Stimulated activated CD4-positive, alpha-beta T cell treated with anti-CD3 and anti-CD28 coated beads, Interleukin-1b, Interleukin-23, amount 100 ng/mL, for 1 hour (primary cell): ENCODE measurements at places on chromosomes 5 and 9.

DNA sequence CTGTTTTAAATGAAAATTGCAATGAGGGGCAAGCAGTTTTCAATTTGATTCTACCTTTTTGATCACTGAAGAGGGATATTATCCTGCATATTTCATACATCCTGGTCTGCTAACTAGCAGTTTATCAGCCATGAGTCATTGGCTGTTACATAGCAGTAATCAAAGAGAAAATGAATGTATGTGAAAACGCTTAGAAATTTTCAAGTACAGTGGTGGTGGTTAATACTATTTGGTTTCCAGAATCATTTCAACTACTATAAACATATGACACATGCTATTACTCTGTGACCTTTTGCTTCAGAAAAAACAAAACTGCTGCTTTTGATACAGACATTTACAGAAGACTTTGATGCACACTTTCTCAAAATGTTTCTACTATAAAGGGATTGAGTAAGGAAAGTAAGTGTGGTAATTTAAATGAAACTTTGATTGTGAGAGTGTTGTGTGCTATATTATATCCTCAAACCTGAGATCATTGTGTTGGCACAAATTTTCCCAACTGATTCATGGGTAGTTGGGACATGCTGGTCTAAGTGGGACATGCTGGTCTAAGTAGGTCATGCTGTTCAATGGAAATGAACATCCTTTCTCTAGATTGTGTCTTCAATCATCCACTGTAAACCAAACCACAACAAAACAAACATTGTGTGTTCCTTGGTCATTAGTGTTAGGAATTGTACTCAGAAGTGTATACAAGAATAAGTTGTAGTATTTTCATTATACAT lies 5.1 kb downstream of the RNF14 start:
- DNase-seq: no peak

- no peak for DNase-seq
Observed at GRCh38 chr5:10973316-10973715, 212.3 kb upstream of the DAP start.

DNA sequence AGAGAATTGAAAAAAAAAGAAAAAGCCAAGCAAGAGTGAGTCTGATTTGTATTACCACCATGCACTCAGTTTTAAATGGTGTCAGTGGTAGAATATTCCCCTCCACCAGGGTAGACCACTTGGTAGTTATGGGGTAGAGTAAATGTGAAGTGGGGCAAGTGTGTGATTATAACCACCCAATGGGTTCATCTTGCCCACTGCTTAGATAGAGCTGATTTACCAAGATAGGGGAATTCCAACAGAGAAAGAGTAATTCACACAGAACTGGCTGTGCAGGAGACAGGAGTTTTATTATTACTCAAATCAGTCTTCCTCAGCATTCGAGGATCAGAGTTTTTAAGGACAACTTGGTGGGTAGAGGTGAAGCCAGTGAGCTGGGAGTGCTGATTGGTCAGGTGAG lies 113.3 kb upstream of the RAI14 start:
- no peak for DNase-seq

DNA sequence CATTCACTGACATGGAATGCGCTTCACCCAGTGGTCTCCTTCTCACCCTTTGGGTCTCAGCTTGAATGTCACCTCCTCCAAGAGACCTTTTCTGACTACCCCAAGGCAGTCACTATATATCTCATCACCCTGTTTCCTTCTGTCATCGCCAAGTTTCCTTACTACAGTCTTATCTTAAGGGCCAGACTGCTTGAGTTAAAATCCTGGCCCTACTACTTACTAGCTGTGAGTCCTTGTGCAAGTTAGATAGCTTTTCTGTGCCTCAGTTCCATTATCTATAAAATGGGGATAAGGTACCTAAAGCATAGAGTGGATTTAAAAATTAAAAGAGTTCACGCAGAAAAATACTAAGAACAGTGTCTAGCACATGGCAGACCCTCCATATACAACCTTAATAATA lies 132.4 kb downstream of the GABBR2 start:
- DNase-seq: no peak
